ENCODE measurements at places on chromosomes 16 and 17.

GRCh38 chr16:57479205-57479975 is 6.9 kb downstream of the DOK4 start:
- peak; percentile 83 for DNase-seq

DNA sequence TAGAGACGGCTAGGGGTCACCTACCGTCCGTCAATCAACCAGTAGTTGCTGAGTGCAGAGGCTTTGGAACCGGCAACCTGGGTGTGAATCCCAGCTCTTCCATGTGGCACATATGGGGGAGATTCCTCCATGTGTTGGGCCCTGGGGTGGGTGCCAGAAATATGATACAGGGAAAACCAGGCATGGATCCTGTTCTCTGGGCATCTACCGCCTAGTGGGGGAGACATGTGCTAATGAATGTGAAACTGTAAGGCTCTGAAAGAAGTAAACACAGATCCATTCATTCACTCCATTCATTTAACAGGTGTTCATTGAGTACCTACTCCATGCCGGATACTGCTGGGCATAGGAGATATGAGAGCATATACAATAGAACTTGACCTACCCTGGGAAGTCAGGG is 39.5 kb upstream of the SDK2 start:
- no peak for DNase-seq

DNA sequence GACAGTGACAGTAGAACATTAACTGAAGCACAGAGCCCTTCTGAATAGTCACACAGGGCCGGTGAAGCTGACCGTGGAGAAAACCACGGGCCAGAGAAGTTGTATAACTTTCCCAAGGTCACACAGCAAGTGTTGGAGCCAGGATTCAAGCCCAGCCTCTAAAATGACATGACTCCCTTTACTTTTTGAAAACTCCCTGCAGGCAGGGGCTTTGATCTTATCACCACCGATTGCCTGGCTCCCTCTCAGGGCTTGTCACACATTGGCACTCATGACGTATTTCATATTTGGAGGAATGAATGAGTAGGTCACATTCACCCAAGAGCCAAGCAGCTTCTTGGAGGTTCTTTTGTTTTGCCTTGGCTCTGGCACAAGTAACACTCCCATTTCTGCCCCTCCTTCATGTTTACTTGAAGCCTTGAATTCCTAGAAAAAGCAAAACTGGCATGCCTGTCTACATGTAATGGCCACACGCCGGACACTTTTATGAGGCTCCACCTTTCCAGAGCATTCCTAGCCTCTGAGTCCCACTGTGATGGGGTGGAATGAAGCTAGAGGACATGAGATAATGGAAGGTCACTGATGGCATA is 13.3 kb upstream of the RBBP6 start:
- DNase-seq, result peak; percentile 61

DNA sequence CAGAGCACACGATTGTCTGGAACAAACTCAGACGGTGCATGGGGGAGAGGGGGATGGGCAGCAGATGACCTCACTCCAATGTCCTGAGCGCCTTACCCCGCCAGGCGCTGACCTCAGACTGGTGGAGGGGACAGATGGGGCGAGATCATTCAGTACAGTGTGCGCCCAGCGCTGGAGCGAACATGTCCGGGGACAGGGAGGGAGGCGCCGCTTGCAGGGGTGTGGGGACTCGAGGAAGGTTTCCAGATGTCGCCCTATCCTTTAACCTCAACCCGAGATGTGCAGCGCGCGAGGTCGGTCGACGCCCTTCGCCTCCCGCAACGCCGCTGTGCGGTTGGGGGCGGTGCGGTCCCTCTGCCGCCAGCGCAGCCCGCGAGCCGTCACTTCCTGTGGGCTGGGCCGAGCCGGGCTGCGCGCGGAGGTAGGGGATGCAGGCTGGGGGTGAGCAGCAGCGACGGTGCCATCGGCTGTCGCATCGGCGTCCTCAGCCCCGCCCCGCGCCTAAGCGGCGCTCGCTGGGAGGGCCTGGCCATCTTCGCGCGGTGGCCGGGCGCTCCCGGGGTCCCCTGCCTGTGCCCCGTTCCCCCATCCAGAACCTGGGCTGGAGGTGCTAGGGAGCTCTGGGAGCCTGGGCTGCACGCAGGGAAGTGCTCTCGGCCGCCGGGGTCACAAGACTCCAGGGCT is 5.3 kb upstream of the CDR2L start:
- peak; percentile 87 for DNase-seq

DNA sequence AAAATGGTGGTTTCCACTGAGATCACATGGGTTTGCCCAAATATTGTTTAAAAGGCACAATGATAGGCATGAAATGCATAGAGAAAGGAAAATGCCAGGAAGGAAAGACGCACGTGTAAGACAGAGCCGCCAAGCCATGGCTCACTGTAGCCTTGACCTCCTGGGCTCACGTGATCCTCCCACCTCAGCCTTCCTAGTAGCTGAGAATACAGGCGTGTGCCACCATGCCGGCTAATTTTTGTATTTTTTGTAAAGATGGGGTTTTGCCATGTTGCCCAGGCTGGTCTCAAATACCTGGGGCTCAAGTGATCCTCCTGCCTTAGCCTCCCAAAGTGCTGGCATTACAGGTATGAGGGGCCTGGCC is 4.0 kb downstream of the BHLHA9 start:
- no peak for DNase-seq

DNA sequence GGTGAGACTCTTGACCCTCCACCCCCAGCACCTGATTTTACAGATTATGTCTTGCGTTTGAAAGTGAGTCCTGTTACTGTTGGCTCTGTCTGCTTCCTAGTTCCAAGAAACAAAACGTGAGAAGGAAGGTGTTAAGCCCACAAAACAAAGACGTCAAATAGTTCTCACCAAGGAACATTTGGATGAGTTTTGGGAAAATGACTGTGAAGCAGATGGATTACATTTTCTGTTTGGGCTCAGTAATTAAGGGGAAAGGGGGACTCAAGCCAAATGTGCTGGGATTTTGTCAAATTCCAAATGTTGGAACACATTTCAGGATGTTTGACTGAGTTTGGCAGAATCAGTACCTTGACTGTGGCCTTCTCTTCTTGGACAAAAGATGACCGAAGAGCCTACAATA is 71.2 kb downstream of the PCTP start:
- DNase-seq, result no peak

GRCh38 chr17:38333635-38334295 is 10.0 kb downstream of the GPR179 start:
- peak; percentile 57 for DNase-seq

DNA sequence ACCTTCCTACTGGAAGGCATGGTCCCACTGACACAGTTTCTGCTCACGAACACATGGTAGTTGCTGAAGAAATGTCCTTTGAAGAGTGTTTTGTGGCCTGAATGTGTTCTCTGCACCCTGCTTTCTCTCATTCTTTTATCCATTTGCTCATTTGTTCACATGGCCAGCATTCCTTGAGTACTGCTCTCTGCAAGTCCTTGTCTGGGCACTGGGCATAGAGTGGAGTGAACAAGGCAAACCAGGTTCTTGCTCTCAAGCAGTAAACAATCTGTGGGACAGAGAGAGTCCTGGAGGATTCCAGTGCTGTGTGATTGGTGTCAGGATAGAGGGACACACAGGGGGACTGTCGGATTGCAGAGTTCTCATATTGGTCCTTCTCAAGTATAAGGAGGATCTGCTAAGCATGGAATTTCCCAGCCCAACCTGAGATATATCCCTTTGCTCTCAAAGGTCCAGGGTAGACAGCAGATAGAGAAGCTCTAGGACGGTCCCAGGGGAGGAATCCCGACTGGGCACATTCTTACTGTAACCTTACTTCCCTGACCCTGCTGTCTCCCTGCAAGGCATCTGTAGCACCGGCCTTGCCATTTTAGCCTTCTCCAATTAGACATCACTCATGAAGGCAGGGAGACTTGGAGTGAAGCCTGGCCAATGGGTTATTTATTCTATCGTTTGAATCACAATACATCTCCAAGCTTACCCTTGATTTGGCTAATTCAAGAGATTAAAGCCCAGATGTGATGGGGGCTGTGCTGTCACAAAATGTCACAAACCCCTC is 32.3 kb downstream of the ARL4D start:
- no peak for DNase-seq

- DNase-seq, result peak; percentile 75
Observed at GRCh38 chr16:81523387-81524115, 78.9 kb downstream of the CMIP start.

- DNase-seq, result no peak
Observed at GRCh38 chr17:32609085-32609484, 122.3 kb downstream of the CDK5R1 start.

DNA sequence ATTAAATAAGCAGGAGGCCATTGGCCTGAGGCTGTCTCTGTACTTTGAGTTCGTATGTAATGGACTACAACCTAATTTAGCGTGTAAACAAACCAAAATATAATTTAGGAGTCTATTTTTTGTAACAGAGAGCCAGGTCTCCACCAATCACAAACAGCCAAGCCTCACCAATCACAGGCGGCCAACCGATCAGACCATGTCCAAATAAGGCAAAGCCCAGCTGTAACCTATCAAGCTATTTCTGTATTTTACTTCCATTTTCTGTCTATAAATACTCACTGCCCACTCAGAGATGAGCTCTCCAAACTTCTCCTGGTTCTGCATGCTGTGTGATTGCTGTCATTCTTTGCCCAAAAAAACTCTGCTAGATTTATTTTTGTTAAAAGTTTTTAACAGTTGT is 322.7 kb downstream of the NPIPA8 start:
- no peak for DNase-seq

GRCh38 chr17:19748807-19749193 is 702 bp upstream of the ALDH3A1 start:
- no peak for DNase-seq

DNA sequence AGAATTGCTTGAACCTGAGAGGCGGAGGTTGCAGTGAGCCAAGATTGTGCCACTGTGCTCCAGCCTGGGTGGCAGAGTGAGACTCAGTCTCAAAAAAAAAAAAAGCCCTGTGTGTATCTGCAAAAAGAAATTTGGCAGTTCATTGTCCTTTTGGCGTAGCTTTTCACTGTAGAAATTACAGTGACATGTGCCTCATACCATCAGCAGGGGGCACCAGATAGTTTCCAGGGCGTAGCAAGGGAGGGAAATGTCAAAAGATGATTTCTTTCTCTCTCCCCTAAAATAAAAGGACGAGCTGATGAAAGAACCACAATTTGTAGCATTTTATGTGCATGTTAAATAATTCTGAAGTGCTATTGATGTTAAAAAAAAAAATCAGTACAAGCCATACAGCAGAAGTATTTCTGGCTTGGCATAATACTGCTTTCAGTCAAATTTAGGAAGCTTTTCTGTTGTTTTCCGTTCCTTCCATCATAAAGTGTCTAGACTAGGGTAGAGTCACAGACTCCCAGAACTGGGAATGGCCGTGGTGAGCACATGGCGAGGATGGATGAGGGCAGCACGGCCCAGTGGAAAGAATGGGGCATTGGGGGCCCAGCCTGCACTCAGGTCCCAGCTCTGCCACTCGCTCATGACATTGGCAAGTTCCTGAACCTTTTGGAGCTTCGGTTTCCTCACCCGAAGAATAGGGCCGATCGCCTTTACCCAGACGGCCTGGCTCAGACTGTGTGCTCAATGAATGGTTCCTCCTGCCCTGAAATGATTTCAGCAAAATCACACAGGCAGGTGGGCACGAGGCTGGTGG is 59.8 kb upstream of the RPH3AL start:
- peak; percentile 77 for DNase-seq

- DNase-seq, result peak; percentile 47
Observed at GRCh38 chr16:57071831-57072582, 20.4 kb upstream of the CPNE2 start.

DNA sequence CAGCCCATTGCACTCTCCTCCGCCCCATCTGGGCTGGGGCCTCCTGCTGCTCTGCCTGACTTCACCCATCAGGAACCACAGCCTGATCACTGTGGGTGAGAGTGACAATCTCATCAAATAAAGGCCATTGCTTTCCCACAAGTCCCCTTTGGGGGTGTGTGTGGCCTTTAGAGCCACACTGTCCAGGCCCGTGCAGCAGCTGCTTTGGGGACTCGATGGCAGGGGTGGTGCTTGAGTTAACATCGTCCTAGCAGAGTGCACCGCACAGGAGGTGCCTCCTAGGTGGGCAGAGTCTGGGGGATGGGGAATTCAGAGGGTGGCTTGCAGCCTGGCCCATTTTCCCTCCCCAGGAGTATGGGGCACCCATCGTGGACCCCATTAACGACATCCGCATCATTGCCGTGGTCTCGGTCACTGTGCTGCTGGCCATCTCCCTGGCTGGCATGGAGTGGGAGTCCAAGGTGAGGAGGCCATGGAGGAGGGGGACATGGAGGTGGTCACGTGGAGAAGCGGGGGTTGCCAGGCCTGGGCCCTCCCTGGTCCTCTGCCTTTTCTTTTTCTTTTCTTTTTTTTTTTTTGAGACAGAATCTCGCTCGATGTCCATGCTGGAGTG is 5.4 kb downstream of the SLC12A3 start:
- no peak for DNase-seq

GRCh38 chr17:65071861-65072260 is 15.3 kb upstream of the GNA13 start:
- peak; percentile 33 for DNase-seq

- DNase-seq, result no peak
Observed at GRCh38 chr16:87304951-87305350, 12.2 kb downstream of the C16orf95 start.

DNA sequence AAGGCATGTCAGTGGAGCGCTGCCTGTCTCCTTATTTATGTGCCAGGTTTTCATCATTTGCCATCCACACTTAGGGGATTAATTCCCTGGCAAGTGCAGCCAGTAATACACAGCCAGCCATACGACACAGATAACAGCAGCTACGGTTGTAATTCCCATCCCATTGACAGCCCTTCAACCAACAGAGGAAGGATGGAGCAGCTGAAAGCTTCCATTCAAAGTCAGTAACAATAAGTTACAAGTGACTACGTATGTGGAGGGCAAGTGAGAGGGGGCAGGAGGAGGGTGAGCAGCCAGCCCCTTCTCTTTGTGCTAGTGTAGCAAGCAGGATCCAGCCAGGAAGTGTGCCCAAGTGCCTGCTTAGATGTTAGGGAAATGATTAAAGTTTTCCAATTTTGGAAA is 53.8 kb upstream of the LYRM9 start:
- DNase-seq, result no peak

DNA sequence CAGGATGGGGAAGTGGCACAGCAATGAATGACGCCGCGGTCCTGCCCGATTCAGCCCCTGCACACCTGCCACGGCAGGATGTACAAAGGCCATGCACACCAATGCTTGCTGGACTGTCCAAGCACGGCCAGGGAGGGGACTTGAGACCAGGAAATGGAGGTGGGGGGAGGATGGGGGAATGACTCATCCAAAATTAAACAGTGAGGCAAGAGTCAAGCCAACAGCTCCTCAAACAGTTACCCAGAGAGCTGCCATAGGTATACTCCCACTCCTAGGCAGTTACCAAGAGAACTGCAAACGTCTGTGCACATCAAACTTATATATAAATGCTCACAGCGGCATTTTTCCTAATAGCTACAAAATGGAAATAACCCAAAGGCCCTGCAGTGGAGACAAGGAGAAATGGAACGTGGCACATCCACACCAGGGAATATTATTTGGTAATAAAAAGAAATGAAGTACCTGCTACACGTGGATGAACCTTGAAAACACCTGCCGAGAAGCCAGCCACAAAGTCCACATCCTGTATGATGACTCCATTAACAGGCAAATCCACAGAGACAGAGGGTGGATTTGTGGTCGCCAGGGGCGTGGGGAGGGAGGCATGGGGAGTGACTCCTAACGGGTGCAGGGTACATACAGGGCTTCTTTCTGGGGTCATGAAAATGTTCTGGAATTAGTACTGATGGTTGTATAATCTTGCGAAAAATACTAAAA is 54.1 kb downstream of the VAC14 start:
- DNase-seq, result peak; percentile 89

Data from GM03348 (cell line).